Left forelimb (tissue), 1 donor: ENCODE measurements at places on chromosomes 1 and 21.

- DNase-seq: no peak
Measured at GRCh38 chr1:41318135-41318534, 43.1 kb upstream of the FOXO6 start.

DNA sequence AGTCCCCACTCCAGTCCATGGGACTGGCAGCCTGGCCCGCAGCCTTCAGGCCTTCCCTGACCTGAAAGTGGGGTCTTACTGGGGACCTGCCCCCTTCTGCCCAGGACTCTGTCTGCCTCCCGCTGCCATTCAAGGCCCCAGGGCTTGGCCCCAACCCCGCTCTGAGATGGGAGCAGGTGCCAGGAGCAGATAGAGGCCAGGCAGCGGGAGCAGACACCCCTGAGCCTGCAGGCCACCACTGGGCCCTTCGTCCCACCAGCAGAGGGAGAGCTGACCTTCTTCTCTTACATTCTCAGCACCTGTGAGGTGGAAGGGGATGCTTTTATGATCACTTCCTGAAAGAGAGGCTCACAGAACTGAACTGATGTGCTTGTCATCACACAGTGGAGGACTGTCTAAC lies 62.2 kb upstream of the TINAGL1 start:
- no peak for DNase-seq

- DNase-seq: no peak
Measured at GRCh38 chr1:204867203-204867602, 3.5 kb upstream of the NFASC start.

DNA sequence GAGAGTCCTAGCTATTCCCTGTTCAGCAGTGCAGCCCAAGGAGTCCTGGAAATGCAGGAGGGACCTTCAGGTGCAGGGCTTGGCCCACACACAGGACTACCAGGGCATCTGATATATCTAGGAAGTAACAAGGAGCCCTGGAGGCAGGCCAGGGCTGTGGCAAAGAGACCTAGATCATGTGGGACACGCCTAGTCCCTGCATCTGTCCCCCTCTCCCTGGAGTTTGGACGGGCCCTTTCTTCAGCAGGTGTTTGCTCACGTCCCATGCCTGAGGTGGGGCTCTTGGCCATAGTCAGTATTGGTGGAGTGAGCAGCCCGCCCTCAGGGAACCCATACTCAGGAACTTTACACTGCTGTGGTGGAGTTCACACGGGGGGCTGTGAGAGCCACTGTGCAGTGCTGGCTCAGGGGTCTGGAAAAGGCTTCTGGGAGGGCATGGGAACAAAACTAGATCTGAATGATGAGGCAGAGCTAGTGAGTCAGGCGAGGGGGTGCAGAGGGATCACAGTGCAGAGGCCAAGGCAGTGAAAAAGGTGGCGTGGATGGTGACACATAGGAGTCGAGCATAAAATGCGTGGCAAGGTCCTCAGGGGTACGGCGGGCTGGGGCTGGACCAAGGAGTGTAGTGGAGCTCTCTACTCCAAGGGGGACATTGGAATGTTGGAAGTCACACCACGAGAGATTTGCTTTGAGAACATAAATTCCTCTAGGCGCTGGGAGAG lies 25.6 kb downstream of the TMEM53 start:
- no peak for DNase-seq

DNA sequence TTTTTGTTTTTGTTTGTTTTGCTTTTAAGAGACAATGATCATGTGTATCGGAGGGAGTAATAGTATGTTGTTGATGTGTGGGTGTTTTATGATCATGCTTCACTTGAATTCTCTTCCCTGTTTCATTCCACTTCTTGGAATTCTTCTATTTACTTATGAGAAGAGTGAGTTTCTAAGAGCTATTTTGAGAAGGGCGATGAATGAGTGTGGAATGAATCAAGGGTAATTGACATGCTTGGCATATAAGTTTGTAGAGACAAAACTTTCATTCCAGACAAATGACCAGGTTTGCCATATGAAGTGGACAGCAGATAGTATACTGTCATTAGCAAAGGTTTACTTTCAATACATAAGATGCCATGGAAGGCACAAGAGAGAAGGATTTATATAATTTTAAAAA lies 42.3 kb upstream of the PDC start:
- DNase-seq: no peak

DNA sequence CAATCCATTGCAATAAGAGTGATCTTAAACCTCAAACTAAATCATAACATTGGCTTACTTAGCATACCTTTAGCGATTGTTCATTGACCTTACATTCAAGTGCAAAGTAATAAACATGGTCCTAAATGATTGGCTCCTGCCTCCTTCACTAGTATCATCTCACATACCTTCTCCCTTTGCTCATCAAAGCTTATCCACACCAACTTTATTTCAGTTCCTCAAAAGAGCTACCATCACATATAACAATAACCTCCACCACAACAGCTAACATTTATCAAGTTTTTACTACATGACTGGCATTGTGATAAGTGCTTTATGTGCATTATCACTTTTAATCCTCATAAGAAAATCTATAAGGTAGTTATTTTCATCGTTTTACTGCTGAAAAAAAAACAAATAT lies 198.8 kb downstream of the COL24A1 start:
- DNase-seq: no peak

GRCh38 chr1:231882790-231883189 lies 256.2 kb downstream of the DISC1 start:
- DNase-seq: no peak

- DNase-seq: no peak
Measured at GRCh38 chr1:200290010-200290685, 119.7 kb downstream of the ZNF281 start.

DNA sequence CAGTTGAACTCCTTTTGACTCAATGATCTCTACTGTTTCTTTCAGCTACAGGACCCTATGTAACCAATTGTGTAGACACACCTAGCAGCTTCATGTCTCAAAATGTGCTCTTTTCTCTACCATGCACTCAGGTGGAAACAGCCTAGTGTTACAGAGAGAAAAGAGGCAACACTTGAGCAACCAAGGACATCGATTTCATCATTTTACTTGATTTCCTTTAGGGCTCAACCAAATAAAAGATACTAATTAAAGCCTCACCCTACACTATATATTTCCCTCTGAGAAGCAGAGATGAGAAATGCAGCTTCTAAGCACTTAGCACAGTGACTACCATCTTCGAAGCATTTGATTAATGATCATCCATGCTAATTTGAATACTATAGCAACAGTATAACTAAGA lies 55.1 kb downstream of the PTGER3 start:
- no peak for DNase-seq

DNA sequence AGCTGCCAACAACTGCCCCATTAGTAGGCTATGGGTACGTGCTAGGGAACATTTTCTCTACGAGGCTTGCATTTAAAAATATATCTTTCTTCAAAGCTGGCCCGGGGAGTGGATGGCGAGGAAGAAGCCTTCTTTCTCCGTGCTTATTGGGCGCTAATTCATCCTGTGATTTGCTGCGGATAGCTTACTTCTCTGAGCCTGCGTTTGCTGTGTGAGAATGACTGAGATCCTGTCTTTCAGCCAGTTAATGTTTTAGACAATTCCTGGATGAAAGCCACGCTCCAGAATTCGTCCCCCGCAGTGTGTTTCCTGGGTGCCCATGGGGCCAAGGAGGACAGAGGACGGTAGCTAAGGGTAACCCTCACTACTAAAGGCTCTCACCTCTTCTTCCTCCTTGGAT lies 57.8 kb upstream of the TARBP1 start:
- DNase-seq: peak; percentile 52

DNA sequence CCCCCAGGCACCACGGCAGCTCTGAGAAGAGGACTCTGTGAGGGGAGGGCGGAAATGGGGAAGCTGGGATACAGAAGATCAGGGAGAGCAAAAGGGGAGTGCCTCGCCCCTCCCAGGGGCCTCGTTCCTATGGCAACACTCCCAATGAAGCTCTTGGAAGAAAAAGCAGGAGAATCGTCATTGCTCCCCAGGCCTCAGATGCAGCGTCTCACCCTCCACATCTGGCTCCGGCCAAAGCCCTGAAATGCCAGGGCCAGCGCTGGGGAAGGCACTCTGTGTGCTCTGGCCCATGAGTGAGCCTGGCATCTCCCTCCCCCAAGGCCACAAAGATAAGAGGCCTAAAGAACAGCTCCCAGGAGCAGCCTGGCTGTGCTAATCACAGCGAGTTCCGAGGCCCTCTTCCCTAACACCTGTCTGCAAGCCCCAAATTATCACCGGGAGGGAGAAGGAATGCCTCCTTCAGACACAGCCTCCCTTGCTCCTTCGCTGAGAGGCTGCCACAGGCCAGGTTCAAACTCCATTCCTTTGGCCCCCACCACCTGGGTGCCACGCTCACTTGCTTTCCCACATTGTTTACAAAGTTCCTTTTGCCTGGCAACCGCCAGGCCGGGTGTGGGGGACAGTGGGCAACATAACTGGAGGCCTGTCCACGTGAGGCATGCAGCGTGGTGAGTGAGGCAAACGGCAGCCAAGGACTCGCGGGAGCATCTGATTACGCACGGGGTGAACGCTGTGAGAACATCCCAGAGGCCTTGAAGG lies 27.8 kb downstream of the ECE1 start:
- DNase-seq: no peak

GRCh38 chr1:54337928-54338327 lies 68.3 kb downstream of the SSBP3 start:
- DNase-seq: no peak

DNA sequence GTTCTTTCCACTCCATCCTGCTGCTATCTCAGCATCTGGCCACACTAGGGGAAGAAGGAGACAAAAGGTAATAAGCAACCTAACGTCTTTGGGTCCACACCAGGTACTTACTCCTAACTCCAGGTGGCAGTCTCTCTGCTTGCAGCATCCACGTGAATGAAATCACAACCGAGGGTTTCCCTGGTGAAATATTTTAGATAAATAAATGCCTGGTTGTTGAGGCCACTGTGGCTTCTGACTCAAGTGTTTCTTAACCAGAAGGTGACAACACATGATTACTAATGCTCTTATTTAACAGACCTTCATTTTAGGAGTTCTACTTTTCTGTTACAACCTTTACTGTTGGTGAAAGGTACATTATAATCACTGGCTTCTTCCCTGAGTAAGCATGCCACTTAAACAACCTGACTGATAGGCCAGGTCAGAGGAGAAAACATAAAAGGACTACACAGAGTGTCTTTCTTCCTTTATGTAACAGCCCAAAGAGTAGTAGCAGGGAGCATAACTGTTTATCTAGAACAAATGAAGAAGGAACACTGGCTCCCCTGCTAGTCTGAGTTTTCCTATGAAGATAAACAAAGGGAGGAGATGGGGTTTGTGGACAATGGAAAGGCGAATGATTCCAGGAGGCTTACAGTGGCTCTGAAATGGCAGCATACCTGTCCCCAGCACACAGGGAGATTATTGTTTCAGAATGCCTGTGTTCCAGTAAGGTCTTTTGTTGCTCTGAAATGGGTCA lies 59.9 kb downstream of the SYT6 start:
- DNase-seq: no peak

GRCh38 chr1:92721886-92722285 lies 63.0 kb downstream of the EVI5 start:
- DNase-seq: no peak

DNA sequence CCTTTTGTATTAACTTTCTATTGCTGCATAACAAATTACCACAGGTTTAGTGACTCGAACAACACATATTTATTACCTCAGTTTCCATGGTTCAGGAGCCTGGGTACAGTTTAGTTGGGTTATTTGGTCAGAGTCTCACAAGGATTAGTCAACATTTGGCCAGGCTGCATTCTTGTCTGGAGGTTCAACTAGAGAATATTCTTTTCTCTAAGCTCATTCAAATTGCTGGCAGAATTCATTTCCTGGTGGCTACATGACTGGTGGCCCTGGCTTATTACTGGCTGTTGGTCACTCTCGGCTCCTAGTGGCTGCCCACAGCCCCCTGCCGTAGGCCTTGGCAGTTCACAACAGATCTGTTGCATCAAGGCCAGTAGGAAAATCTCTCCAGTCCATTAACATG lies 81.1 kb upstream of the ADAR start:
- DNase-seq: no peak

DNA sequence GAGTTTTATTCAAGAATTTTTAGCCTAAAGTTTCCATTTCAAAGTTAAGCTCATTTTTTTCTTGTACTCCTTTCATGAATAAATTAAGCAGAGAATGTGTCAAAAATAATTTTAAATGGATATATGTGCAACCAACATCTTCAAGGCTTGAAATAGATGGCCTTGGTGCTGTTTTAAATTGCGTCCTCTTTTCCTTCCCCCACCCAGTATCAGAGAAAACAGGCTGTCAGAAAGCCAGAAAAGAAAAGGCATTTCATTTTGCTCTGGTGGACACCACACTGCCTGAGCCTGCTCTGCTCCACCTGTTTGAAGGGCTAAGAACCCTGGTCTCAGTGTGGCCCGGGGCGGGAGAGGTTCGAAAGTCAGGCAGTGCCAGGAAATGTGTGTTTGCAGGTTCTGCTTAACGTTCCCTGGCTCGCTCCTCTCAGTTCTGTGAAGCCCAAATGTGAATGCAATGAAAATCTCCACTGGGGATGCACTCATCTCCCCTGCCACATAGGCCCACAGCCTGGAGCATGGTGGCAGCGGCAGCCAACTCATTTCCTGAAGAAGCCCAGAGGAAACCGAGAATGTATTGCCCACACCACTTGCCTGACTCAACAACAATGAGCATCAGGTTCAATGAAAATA lies 134.4 kb downstream of the SDCCAG8 start:
- no peak for DNase-seq

- no peak for DNase-seq
Measured at GRCh38 chr1:236206548-236206947, 64.2 kb downstream of the GPR137B start.

- DNase-seq: no peak
Measured at GRCh38 chr1:60547821-60548220, 474.3 kb upstream of the C1orf87 start.

GRCh38 chr1:16237343-16237830 lies 404 bp upstream of the CPLANE2 start:
- no peak for DNase-seq

DNA sequence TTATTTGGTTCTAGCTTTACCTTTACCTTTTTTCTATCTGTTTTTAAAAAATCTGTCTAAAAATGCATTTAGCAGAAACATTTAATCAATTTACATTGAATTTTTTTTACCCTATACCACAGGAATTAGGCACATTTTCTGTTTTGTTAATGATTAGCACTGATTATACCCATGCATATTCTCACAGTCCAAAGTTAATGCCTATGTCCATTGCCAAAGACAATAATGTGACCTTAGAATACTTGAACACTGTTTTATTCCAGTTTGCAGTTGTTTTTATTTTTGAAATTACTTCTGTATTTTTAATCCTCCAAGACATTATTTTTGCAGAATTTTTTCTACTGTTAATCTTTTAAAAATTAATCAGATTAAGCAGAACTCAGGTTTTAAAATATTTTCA lies 11.0 kb upstream of the AMY2B start:
- DNase-seq: no peak

- DNase-seq: no peak
Measured at GRCh38 chr1:11461531-11462137, 17.3 kb upstream of the DISP3 start.
